ENCODE measurements at places on chromosomes 4 and X.

DNA sequence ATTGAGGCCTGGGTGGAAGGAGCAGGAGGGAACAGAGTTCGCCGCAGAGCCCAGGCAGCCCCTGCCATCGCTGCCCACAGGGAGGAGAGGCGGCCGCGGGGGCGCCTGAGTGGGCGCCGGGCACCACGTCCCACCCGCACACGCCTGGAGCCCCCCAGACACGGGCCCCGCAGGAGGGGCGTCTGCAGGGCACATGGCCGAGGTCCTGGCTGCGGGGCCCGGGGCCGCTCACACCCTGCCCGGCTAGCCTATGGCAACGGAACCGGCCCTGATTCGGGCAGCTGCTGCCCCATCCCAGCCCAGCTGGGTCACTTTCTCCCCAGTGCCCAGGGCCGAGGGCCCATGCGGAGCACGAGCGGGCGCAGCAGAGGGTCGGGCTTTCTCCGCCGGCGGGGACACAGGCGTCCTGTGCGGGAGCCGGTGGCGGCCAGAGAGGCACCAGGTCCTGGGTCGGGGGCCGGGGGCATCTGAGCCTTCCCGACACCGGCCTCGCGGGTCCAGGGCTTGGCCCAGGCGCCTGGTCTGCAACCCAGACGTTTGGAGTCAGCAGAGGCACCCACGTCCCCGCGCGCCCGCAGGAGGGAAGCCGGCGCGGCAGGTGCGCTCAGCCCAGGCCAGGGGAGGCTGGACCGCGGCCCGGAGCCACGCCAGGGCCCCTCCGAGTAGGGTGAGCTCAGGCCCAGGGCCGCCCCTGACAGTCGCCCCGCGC, 91.2 kb downstream of the FAM53A start:
- no peak for DNase-seq

DNA sequence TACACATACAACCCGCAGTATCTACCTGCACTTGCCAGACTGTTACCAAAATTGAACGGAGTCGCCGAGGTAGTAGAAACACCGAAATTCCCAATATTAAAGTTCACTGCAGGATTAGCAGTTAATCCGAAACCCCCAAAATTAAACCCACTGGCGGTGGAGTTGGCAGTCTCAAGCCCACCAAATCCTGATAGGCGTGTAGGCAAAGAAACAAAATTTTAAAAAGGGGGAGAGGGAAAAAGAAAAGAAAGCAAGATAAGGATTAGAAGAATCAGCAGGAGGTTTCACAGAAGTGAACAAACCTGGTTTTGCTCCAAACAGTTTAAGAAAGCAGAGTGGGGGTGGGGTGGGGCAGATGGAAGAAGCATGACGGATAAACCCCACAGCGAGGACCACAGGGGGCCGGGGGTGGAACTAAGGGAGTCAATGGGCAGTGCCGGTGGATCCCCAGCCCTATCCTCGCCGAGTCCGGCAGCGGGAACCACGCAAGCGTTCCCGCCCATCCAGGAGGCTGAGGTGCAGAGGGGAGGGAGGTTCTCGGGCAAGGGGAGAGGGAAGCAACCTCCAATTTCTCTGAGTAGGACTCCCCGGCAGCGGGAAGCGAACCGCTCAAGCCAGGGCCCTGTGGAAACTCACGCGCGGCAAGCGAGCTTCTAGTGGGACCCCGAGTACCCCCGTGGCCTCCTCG, 599 bp downstream of the NUP54 start:
- peak; percentile 5 for DNase-seq

GRCh38 chr4:73442275-73442674, 6.3 kb downstream of the AFP start:
- DNase-seq = no peak

DNA sequence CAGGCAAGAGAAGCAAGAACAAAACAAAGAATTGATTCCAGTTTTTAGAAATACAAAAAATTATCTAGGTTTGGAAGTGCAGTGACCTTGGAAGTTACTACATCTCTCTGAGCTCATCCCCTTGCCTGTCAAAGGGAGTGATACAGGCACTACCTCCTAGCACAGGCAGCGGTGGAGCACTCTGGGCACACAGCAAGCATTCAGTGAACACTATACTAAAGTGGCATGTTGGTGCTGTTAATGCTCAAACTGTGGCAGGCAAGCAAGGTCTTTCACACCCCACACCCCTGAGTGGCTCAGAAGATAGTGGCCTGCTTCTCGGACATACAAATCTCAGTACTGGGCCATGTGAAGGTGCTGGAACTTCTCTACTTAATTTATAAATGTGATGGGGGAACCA, 51.2 kb downstream of the DRD5 start:
- no peak for DNase-seq

DNA sequence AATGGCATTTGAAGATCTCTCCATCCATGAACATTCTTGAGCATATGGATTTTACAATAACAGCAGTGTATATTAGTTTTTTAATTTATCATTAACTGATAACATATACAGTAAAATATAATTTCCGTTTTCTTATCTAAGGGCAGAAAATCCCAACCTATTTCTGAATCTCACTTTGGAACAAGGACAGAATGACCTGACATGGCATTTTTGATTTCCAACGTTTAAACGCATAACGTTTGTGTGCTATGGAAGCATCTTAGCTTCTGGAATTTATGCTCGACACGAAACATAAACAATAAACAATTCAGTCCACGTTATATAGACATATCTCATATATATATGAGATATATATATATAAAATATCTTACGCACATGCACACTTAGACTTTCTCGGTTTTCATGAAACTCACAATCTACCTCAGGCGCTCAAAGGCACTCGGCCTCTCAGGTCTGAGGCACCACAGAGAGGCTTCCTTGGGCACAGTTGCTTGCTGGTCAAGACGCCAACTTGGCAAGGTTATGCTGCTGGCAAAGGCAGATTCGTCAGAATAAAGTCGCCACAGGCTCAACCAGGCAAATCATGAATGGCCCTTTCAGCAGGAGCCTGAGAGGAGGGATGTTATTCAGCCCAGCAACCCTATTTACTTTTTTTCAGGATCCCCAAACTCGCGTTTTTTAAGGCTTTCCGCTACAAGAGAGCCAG, 1.0 kb upstream of the UGT8 start:
- DNase-seq = no peak

DNA sequence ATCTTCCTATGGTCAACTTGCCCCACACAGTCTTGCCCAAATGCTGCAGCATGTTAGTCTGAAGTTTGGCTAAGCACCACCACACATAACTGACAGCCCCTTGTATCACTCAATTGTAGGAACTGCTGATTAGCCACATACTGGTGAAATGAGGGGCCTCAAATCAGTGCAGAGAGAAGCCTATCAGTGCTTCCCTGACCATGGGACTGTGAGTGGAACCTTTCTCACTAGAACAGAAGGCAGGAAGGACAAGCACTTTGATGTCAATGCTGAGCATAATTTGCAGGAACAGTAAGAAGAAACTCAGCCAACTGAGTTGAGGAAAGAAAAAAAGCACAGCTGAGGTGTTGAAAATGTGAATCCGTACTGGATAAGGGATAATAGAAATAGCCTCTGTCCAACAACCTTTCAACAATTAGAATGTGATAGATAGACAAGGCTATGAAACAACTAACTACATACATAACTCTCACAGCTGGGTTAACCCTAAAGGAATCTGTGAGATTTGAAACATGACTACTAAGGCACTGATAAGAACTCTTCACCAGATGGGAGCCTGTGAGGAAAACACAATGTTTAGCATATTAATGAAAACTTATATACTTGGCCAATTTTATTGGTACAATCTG, 136.6 kb upstream of the SH3RF1 start:
- no peak for DNase-seq

GRCh38 chr4:189850239-189850856, 90.3 kb upstream of the FRG1 start:
- DNase-seq = no peak

DNA sequence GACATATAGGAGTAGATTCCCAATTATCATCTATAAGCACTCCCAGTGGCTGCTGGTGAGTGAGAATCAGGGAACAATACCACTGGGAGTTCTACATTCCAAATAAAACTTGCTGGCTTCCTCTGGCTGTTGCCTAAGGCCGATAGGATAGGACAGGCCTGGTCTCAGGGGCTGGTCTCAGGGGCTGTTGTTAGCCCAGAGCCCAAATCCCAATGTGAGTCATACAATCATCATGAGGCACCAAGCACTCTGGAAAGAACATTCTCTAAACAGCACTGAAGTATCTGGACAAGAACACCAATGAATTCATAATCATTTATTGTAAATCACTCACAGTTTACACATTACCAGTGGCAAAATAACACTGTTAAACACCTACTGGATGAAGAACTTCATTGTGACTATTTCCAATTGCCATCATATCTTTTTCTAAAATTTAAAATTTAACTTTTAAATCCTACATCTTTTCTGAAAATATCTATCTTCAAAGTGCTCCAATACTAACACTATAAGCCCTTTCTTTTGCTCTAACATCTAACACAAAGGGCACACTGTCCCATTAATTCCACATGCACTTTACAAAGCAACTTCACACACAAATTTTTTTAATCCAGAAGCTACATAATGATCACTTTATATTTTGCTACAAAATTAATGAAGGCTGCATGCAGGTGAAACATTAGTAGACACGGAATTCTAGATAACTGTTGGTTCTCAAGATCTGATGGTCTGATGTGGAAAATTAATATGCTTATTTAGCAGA, 67.6 kb upstream of the TMEM150C start:
- no peak for DNase-seq

DNA sequence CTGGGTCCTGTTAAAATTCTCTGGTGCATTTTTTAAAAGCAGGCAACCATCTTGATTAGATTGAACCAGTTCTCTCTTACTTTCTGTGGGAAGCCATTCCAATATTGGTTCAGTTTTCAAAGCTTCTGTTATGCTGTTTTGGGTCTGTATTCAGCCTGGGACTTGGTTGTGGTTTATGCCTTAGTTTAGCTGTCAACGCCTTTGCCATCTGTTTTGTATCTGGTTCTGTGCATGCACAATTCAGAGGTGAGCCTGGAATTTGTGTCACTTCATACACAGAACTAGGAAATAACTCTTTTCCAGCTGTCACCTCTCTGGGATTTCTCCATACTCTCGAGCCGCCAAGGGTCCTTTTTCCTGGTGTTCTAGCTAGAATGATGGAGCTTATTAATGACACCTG, 46.2 kb downstream of the STAP1 start:
- no peak for DNase-seq

DNA sequence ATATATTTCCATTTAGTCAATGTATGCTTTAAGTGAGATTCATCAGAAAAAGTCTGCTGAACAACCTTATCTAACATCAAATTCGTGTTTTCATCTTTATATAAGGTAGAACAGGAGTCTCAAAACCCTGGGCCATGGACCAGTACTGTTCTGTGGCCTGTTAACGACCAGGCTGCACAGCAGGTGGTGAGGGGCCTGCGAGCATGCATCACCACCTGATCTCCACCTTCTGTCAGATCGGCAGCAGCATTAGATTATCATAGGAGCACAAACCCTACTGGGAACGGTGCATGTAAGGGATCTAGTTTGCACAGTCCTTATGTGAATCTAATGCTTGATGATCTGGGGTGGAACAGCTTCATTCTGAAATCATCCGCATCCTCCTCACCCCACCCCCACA, 3.2 kb downstream of the CTSO start:
- DNase-seq = no peak

DNA sequence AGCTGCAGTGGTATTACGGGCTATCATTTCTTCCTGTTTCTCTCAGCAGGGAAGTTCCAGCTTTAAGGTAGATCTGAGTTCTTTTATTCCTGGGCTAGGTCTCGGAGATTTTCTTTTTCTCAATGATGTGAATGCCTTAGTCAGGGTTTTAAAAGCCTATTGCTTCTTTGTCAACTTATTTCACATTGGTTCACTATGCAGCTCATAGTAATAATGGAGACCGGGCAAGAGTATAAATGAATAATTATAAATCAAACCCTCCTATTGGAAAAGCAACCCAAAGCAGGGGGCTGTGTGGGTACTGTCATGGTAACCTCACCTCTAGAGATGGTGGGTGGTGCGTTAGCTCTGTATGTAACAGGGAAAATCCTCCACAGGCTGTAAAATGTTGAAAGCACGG, 563.6 kb downstream of the RPA4 start:
- no peak for DNase-seq

DNA sequence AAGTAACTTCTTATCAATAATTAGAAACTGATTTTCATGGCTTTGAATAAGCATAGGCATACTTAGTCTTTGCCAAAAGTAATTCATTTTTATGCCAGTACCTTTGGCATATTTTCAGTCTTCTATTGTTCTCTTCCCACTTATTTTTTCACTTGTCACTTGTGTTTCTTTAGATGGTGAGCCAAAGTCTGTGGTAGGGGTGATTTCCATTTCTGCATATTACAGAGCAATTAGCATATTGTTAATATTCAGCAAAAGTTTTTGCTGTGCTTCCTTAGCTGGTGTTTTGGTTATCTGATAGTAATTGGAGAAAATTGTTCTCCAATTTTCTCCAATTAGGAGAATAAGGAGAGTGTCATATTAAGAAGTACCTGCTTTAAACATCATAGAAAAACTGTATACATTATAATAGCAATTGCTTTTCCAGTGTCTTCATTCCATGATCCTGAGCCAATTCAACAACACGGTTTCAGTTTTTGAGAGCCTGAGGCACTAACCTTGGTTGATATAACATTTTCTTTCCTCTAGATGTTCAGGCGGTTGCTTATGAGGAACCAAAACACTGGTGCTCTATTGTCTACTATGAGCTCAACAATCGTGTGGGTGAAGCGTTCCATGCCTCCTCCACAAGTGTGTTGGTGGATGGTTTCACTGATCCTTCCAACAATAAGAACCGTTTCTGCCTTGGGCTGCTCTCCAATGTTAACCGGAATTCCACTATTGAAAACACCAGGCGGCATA, 64.7 kb downstream of the SMAD1 start:
- DNase-seq = no peak

DNA sequence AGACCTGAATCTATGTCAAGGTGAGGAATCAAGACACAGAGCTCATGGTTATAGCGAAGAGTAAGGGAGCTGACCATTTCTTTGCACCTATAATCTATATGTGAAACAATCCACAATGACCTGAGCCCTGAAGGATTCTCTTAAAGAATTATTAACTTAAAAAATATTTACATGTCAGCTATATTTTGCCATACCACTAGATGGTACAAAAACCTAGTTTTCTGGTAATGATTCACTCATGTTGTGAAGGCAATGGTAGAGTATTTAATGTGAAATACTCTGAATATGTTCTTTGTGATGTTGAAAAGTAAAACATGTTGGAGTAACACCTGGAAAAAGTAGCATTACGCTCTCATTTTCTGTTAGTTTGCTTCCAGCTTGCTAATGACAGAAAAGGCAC, 40.0 kb downstream of the VGLL1 start:
- no peak for DNase-seq

GRCh38 chr4:138053641-138054301, 188.4 kb downstream of the SLC7A11 start:
- DNase-seq = no peak
